Activated naive CD8-positive, alpha-beta T cell treated with anti-CD3 and anti-CD28 coated beads, Interleukin-2, amount 50 U/mL, for 24 hours (primary cell): ENCODE measurements at places on chromosomes 2 and 18.

GRCh38 chr2:230842473-230842872 lies 22.3 kb upstream of the ITM2C start:
- no peak for DNase-seq

DNA sequence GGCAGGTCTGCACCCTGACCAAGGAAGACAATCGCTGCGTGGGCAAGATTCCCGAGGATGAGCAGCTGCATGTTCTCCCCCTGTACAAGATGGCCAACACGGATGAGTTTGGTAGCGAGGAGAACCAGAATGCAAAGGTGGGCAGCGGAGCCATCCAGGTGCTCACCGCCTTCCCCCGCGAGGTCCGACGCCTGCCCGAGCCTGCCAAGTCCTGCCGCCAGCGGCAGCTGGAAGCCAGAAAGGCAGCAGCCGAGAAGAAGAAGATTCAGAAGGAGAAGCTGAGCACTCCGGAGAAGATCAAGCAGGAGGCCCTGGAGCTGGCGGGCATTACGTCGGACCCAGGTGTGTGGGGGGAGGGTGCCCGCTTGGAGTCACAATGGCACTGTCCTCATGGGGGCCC lies 48.4 kb downstream of the BOLA3 start:
- DNase-seq: no peak

DNA sequence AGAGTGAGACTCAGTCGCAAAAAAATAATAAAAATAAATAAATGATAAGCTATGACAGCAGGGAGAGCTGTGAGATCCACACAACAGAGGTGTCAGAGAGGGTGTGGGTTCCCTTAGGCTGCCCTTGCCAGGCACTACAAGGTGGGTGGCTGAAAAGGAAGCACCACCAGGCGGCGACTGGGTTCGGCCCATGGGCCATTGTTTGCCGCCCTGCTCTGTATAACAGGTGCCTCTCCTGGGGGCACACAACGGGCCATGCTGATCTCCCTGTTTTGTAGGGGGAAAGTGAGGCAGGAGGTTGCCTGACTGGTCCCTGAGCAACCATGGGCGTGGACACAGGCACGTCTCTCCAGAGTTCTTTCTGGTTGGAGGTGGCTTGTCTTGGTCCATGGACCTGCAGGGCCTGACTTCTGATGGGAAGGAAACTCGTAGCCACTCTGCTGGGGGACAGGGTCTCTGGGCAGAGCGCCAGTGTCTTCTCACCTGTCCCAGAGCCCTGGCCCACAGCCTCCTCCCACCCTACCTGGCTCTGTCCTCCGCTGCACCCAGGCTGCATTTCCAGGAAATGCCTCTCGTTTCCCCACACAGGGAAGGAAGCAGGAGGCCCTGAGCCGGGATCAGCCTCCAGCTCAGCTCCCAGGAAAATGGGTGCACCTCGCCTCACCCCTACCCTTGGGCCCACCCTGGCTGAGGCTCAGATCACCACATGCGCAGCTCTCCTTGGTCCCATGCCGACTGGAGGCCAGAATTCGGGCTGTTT lies 109.6 kb upstream of the ODC1 start:
- no peak for DNase-seq

GRCh38 chr2:183536714-183537113 lies 412.5 kb downstream of the NUP35 start:
- no peak for DNase-seq

DNA sequence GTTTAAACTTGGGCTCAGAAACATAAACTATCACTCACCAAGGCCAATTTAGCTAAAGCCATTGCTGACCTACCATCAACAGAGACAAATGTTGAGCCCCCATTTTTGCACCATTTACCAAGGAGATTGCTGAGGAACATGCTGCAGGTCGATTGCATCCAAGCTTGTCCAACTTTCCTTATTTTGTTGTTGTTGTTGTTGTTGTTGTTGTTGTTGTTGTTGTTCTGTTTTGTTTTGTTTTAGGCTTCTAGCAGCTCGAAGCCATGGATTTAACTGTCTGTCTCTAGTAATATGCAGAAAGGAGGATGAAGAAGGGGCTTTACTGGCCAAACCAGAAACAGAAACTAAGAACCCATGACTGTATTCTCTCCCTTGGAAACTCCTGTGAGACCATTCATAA lies 571.5 kb downstream of the IRS1 start:
- DNase-seq: no peak

GRCh38 chr2:44777036-44777435 lies 164.5 kb upstream of the SIX3 start:
- DNase-seq: no peak

- no peak for DNase-seq
Observed at GRCh38 chr2:239079671-239080294, 231.9 kb downstream of the TWIST2 start.

- no peak for DNase-seq
Observed at GRCh38 chr2:33104052-33104623, 157.4 kb downstream of the LTBP1 start.

DNA sequence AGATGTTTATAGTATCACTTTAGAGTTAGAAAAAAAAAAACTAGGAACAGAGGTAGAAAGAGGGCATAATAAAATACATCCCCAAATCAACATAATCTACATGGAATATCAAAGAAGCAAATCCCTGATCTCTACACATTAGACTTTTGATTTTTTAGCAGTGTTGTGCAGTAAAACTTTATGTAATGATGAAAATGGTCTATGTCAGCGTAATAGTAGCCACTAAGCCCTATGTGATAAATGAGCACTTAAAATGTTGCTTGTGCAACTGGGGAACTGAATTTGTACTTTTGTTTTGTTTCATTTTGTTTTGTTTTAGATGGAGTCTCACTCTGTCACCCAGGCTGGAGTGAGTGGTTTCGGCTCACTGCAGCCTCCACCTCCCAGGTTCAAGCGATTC lies 36.3 kb downstream of the LNPK start:
- no peak for DNase-seq

DNA sequence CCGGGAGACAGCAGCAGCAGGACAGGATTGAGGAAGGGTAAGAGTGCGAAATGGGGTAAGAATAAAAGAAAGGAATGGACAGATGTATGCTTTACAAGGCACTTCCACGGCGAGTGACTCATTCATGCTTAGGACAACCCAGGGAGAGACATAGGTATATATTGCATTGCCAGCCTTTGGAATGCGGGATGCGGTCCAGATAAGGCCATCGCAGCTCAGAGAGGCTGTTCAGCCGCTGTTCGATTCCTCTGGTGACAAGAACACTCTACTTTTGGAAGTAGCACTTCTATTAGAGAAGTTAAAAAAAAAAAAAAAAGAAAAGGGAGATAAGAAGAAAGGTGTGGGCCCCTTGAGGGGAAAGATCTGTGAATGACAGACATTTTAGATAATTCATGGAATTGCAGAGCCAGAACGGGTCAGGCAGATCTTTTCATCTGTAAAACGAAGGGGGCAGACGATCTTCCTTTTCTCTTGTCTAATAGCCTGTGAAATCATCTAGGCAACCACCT lies 819 bp upstream of the NCOA1 start:
- DNase-seq: peak; percentile 11

DNA sequence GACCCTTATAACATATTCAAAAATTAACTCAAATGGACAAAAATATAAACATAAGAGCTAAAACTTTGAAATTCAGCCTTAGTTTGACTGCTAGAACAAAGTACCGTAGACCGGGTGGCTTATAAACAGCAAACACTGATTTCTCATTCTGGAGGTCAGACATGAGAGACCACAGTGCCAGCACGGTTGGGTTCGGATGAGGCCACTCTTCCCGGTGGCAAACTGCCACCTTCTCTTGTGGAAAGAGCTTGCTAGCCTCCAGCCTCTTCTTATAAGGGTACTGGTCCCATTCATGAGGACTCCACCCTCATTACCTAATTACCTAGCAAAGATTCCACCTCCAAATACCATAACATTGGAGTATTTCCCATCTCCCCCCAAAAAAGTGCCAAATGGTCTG lies 91.3 kb downstream of the FAM210A start:
- no peak for DNase-seq

GRCh38 chr2:232798187-232798586 lies 21.8 kb upstream of the KCNJ13 start:
- no peak for DNase-seq

GRCh38 chr2:50746526-50746925 lies 285.4 kb downstream of the NRXN1 start:
- no peak for DNase-seq

- no peak for DNase-seq
Observed at GRCh38 chr2:223196331-223196730, 144.3 kb downstream of the KCNE4 start.

DNA sequence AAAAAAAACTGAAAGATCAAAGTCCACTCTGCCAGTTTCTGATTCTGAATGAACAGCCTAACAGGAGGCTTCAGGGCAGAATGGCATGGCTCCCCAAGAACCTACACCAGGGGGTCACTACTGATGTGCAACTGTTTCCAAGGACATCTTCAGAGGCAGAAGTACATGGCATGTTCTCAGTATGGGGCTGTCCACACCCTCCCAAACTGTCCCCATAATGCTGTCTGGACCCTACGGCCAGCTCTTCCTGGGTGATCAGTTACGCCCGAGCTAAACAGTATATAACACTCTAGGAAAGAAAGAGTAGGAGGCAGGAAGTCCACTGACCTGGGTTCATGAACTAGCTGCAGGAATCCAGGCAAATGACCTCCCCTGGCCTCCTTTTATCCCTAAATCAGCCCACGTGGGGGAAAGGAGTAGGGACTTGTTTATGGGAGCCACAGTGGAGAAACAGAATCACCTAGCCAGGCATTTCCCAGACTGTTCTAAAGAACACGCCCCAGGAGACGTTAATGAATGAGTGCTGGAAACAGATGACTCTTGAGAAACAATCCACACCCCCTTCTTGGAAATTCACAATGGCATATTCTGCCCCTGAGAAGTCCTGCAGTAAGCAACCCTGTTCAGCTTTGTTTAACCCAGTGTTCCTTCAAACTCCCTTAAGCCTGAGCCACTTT lies 2.5 kb downstream of the TMBIM1 start:
- DNase-seq: no peak

DNA sequence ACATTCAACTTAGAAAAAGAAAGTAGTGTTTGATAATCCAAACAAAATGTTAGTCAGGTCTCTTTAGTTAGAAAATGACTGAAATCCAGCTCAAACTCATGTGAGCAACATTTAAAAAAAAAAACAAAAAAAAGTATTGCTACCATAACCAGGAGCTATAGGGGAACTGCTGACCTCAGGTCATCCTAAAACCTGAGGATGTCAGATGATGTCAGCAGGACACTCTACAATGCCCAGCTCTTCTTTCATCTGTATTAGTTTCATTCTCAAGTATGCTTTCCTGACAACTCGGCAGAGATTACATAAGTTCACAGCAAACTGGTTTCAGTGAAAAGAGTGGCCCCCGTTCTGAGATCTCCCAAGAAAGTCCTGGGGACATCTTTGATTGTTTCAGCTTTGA lies 4.2 kb upstream of the ESCO1 start:
- DNase-seq: no peak

DNA sequence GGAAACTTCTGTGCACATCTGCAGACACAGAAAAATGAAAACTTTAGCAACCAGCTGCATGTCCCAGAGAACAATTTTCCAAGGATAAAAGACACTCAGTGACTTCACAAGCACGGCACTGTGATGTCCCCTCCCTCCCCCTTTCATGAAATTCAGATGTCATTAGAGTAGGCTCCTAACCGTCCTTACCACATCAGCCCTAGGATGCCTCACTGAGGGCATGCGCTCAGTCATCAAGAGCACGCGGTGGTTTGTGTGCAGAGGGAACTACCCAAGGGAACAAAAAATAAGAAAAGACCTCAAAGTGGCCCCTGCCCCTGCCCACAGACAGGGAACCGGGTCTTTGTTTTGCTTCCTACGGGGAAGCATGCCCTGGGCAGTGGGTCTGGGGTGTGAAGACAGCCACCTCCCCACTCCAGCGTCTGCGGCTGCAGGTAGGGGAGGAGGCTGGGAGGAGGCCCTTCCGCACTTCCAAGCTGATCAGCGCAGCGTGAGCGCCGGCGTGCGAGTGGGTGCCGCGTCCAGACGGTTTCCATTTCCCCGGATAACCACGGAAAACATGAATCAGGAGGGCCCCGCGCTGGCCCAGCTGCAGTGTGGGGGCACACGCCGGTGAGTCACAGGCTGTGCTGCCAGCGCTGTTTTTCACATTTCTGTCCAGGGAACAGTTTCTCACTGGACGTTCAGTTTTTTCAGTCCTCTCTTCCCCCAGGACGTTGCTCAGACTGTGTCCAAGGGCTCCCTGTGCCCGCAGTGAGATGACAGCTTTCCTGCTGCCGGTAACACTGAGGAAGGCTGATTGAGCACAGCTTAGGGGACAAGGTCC lies 70.6 kb downstream of the COPS8 start:
- DNase-seq: peak; percentile 75

DNA sequence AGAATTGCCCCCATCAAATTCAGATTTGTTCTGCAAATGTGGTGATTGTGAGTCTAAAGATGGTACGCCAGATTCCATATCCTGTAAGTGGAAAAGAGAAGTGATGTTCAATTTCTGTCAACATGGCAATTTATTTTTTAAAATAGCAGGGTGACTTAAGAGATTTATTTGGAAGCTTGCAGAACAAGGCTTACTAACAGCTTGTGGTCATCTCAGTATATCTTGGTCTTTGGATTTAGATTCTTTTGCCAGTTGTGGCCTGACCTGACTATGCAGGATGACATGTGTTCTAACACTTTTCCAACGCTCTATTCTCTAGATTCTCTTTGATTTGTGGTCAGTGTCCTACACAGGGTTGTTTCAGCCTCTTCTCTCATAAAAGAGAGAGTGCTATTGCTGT lies 74.4 kb downstream of the MAP3K20 start:
- DNase-seq: no peak

GRCh38 chr2:150909090-150909489 lies 352.6 kb downstream of the RBM43 start:
- DNase-seq: no peak

- DNase-seq: no peak
Observed at GRCh38 chr2:133303150-133303549, 265.1 kb downstream of the NCKAP5 start.

DNA sequence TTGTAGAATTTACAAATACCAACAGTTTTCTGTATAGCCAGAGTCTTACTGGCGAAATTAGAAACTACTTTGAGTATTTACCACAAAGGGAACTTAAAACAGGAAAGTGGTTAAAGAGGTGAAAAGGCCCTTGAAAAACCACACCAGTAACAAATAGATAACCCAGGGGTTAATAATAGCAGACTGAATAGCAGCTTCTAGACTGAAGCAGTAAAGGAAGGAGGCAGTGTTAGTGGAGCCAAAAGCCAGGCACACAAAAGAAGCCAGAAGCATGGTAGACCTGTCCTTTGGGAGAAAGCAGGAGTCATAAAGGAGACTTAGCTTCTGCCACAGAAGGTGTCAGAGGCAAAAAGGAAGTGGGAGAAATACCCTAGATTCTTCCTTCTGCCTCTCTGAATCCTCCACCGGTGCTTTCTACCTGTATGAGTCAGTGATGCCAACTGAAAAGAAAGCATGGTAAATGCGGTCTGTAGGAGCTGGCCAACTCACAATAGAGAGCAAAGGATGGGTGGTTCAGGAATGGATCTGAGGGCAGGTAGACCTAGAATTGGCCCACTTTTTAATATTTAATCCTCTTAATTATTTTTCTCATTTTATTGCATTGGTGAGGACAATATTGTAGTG lies 97.3 kb downstream of the ARL6IP6 start:
- no peak for DNase-seq

DNA sequence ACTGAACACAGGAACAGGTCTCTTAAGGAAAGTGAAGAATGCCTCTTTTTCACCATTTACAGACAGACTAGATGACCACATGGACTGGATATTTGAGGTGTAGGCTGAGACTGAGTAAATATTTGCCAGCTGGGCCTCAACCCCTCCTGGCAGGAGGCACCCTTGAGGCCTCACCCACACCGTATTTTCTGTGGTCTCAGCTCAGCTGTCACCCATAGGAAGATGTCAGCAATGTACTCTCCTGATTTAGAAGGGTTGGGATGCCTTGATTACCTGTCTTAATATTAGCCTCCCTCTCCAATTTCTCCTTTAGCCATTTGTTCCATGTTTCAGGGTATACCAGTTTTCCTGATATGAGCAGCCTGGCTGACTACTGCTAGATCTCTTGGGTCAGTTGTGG lies 20.3 kb downstream of the ADCYAP1 start:
- no peak for DNase-seq
